HT-29 (cell line): ENCODE measurements at places on chromosomes 7 and 10. TPM values are rescaled to one million over a fixed set of nuclear protein-coding genes. Genes with fewer than 3 reads are reported as not detected.

DNA sequence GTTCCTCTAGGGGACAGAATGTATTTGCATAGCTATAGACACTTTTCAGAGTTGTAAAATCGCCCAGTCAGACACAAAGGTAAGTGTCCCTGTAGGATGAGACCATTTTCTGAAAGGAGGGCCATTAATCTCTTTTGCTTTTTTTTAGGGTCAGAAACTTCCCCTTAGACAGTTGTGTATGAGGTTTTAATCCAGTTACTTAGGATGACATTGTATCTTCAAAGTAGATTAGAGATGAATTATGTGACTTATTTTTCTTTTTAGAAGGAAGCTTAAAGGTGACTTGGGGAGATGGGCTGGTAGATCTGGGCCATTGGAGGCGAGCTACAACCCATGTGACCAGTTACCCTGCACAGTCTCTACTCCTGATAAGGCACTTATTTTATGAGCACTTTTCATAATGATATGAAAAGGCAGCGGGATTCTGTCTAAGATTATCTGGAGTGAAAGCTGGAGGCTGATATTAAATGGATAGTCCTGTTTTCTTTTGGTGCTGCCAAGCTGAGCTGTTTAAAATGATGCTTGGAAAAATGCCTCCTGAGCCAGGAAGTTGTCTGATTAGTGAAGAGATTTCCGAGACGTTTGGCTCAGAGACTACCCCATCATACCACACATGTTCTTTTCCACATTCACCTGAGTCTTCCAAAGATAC is 264.3 kb downstream of the AUTS2 start:
- no peak for DNase-seq

DNA sequence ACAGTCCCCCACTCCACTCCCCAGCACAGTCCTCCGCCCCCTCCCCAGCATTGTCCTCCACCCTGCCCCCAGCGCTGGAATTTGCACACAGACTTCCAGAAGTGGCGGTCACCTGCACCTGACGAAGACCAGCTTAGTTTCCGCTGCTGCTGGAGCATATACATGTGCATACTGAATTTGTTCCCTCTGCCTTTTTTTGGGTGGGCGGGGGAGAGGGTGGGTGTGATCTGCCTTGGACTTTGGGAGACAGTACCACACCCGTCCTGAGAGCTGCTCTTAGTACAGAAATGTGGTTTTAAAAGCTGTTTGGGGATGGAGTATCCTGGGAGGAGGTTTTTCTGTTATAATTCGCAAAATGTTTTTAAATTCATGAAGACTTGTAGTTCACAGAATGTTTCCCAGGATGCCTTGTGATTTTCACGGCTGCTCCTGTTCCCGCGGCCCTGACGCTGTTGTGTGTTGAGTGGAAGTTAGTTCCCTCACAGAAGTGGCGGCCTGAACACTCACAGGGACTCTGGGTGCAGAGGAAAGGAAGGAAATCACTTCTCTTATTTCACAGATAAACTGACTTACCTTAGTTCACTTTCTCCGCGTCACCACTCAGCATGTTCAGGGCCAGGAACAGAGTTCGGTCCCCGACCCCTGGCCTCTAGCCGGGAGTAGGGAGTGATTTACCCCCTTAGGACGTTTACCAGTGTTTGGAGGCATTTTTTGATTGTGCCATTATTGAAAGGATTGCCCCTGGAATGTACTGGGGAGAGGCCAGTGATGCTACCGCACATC is 18.6 kb downstream of the PFKP start:
- DNase-seq = no peak

Gene EZH2
- total RNA-seq = 33.9 and 36.1 TPM in 2 replicates

DNA sequence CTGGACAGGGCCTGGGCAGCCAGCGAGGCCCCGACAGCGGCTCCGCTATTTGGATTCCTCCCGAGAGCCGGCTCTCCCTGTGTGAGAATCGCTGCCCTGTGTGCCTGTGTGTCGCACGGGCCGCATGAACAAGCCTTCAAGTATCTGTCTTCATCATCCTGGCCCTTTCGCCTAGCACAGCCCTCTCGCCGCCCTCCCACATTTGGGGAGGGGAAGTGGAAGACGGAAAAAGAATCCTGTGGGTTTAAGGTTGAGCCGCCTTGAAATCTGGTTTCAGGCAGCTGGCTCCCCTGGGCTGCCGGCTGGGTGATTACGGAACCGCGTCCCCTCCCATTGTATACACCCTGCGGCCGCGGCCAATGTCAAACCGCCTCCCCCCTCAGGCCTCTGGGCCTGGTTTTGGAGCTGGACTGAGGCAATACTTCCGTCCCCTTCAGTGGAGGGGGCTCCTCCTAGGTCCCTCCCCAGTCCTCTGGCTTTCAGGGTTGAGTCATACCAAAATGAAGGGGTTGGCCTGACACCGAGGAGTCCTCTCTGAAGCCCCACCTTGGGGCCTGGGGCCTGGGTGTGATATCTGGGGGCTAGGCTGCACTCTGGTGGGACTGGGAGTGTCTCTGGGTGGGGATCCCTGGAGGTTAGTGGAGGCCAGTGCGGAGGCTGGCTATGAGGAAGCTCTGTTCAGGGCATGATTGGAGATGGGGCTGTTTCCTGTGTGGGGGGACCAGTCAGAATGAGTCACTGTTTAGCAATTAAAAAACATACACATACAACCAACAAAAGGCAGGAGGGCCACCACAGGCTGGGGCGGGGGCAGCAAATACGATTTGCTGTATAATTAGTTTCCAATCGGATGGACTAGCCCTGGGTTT is 1.7 kb downstream of the TRIM8 start:
- DNase-seq = peak; percentile 80

- DNase-seq = no peak
Observed at GRCh38 chr10:98208925-98209324, 59.1 kb downstream of the LOXL4 start.

Gene NHLRC2
- total RNA-seq = 23.3 and 29.1 TPM in 2 replicates

DNA sequence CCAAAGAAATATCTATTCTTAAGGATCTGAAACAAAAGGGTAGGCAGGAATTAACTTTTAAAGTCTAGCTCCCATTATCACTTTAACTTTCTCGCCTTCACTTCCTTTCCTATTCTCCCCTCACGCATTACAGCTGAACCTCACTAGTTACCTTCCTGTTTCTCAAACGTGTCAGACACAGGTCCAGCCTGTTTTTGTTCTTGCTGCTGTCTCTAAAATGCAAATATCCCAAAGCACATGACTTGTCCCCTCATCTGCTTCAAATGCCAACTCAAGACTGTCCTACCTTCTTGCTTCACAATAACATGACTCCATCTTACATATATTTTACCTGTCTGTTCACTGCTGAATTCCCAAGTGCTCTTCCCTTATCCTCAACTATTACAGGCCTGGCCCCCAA is 17.6 kb downstream of the ZDHHC6 start:
- DNase-seq = no peak

DNA sequence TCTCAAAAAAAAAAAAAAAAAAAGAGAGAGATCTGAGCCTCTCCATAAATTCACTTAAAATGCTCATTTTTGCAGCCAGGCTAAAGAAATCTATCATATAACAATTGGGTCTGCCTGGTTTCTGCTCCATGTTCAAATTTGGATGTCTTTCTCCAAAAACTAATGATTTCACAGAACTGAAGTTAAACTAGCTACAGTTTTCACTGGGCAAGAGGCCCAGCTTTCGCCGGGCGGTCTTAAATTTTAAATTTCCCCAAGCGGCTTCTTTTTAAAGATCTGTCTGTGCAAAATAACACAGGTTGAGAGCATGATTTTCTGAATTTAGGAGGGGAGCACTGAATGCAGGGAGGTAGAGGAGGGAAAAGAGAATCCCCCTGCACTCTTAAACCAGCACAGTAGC is 603.4 kb downstream of the KCNMA1 start:
- no peak for DNase-seq

Gene AQP1
- 8.2 and 9.8 TPM in 2 replicates for total RNA-seq

- DNase-seq = no peak
Observed at GRCh38 chr7:130201796-130202195, 3.4 kb downstream of the TMEM209 start.

Gene ADAM12
- total RNA-seq = not detected in 2 replicates

- no peak for DNase-seq
Observed at GRCh38 chr7:67380326-67380725, 383.7 kb downstream of the TYW1 start.

GRCh38 chr7:128352636-128353035 is 8.9 kb downstream of the PRRT4 start:
- DNase-seq = no peak

GRCh38 chr7:99560834-99561736 is 2.6 kb downstream of the ZNF655 start:
- DNase-seq = no peak
